ENCODE measurements at places on chromosomes 2 and 18.

DNA sequence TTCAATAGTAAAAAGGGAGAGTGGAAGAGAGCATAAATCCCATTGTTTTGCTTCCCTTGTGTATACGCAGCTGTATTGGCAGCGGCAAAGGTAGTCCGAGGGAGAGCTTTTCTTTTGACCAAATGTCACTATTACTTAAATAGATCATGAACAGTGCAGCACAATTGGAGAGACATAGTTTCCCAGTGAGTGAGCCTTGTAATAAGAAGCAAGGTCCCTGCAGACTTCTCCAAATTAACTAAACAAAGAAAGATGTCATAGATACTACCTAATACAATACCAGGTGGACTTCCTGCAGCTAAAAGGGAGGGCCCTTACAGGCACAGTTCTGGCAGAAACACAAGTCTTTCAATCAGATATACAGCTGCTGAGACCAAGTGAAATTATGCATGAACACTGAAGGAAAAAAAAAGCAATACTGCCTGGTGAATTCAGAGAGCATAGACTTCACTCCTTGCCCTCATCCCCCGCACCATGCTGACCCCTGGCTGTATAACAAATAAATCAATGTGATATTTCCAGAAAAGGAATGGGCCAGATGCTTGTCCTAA is 404.7 kb upstream of the CDH2 start:
- no peak for DNase-seq

DNA sequence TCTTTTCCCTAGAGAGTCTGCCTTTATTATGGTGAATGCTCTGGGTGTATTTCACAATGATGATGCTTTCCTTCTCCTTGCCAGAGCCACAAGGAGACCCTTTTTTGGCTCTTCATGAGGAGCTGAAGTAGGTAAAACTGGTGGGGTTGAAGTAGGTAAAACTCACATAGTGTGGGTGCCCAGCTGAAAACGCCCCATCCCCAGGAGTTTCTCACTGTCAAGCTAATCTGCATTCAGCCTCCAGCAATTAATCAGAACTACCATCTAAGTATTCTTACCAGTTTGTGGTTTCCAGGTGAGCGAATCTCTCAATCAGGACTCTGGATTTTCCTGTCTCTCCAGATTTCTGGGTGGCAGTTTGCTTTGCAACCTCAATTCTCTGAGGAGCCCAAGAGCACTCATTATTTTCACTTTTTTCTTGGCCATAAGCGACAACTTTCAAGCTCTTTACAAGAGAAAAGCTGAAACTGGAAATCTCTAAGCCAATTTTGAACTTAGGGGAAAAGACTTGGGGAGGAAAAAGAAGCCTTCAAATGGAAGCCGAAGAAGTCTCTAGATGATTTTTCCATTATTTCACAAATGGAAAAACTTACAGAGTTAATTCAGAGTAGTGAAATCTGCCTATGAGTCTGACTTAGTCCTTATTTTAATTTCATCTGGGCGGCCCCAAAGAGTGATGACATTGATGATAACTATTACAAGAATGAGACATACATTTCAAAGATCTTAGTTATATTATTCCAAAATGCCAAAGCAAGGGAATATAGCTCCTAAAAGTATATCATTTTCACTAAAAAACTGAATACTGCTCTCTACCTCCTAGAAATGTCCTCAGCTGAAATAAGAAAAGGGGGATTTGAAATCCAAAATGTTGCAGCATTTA is 121.4 kb upstream of the MAP3K20 start:
- no peak for DNase-seq

GRCh38 chr2:28155627-28156026 is 237.0 kb upstream of the FOSL2 start:
- DNase-seq = no peak

GRCh38 chr2:195320413-195320973 is 336.5 kb upstream of the SLC39A10 start:
- no peak for DNase-seq

DNA sequence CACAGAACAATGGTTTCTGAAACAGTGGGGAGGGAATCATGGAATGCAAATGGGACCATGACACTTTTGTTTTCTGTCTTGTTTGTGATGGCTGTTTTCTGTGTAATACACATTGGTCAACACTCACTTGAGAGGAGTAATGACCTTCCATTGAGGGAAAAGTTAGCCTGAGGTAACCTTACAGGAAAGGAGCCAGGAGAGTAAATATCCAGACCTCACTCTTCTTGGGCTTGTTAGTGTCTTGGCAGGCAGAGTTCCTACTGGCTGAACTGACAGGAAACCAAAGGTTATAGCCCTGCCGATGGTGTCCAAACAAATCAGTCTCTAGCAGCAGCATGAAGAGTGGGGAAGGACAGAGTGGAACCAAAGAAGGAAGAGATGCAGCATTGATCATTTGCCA is 17.2 kb upstream of the RPRM start:
- no peak for DNase-seq

All from stimulated activated CD4-positive, alpha-beta T cell treated with anti-CD3 and anti-CD28 coated beads, Interleukin-1b, Interleukin-23, amount 100 ng/mL, for 1 hour (primary cell).